ENCODE measurements at places on chromosomes 11 and 22.

GRCh38 chr11:47326198-47326597 is 26.3 kb downstream of the MYBPC3 start:
- no peak for DNase-seq

- no peak for DNase-seq
Measured at GRCh38 chr11:18449251-18449650, 6.4 kb upstream of the LDHAL6A start.

GRCh38 chr11:132772703-132773545 is 759.4 kb downstream of the OPCML start:
- no peak for DNase-seq

GRCh38 chr11:120385110-120385509 is 48.9 kb downstream of the ARHGEF12 start:
- DNase-seq: no peak

DNA sequence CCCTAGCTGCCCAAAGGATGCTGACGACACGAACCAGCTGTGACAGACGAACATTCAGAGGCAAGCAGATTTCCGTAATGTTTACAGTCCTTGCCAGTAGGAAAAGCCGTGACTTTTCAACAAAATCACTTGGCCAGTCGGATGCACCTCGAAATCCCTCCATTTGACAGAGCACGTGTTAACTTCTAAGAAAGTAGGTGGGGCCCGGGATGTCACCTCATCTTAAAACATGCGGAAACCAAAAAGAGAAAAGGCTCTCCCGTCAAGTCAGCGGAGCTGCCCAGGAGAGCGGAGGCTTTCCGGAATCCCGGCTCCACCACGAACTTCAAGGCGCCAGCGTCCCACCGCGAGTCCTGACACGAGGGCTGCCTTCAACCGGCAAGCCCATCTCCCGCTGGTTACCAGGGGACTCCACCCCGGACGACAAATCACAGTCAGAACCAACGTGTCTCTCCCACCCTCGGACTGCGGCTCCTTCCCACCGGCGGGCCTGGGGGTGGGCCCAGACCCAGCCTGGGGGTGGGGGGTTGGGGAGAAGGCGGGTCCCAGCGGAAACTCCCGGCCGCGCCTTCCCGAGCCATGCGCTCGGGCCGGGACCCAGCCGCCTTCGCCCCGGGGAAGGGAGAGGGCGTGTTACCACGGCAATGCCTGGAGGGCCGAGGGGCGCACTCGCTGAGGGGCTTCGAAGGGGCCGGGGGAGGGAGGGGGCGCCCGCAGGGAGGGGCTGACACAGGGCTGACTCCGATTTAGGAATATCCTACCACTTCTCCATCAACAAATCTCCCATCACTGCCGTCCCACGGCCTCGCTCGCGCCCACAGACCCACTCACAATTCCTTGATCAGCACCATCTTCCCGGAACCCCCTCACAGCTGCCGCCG is 475 bp downstream of the PITPNB start:
- peak; percentile 52 for DNase-seq

GRCh38 chr11:34585735-34586487 is 35.0 kb upstream of the EHF start:
- peak; percentile 70 for DNase-seq

DNA sequence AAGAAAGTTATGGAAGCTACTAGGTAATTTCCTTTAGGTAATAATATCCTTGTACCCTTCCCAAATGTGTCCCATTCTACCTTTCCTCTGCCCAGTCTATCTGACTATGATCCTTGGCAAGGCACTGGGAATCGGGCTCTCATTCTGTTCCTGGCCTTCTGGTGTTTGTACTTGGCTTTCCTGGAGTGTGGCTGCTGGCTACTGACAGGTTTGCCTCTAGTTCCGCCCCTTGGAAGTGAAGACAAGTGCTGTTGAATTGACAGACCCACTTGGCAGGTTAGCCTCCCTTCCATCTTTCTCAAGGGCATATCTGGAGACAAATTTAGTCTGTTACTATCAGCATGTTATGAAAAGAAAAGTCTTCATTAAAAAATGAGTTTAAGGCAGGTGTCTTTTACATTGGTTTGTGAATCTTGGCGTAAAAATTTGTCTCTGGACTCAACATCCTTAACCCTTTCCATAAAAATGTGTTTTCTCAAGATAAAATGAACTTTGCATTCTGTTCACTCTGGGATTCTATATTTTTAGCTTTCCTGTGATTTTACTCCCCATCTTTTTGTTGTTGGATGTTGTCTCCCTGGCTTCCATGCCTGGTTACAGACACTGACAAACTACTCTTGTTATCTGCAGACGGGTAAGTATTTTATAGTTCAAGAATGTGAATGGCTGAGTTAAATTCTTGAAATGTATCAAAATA is 287.4 kb upstream of the PDGFD start:
- DNase-seq: no peak

DNA sequence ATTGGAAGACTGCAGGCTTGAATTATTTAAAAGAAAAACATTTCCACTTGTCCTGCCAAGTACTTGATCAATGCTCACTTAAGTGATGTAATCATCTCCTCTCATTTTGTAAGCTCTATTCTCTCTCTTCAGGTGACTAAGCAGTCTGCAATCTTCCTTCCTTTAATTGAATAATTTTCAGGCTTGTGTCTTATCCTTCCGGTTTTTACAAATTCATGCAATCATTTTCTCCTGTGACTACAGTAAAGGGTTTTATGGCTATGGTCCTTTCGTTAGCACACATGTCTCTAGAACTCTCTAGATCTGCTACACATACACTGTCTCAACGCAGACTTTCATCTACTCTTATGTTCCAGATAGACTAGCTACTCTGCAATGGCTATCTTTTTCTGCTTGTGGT is 12.6 kb upstream of the UPB1 start:
- DNase-seq: peak; percentile 60

- DNase-seq: no peak
Measured at GRCh38 chr11:32597921-32598320, 14.3 kb downstream of the EIF3M start.

DNA sequence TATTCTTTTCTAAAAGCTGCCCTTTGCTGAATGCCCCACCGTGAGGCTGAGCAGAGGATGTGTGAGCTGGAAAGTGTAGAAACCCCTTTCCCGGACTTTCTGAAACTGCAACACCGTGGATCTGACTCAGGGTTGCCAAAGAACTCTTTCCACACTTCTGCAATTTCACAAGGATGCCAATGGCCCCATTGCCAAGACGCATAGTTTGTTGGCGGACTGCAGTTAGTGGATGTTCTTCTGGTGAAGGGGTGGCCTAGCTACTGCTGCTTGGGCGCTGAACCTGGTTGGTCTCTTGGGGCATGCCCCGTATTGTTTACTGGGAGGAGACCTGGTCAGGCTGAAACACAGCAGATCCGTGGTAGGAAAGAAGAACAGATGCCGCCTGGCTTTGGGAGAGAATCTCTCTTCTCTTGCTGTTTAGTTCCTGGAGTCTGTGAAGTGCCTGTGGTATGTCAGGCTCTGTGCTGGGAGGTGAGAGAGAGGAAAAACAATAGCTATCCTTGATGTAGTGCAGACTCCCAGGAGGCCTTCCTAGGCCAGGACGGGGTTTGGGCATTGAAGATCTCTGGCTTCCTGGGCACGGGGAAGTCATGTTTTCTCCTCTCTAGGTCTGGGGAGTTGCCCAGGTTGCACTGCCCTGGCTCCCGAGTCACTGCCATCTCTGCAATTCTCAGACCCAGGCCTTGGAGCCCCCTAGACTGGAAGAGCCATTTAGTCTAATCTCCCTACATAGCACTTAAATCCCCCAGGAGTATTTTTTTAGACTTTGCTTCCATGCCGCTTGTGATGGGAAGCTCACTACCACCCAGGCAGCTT is 26.9 kb downstream of the CD82 start:
- no peak for DNase-seq

- DNase-seq: peak; percentile 90
Measured at GRCh38 chr22:38802671-38803121, 8.8 kb upstream of the DNAL4 start.

GRCh38 chr11:121669422-121669821 is 216.7 kb upstream of the SORL1-AS1 start:
- DNase-seq: no peak

GRCh38 chr11:4087551-4087950 is 7.0 kb upstream of the RRM1 start:
- no peak for DNase-seq

GRCh38 chr11:130118165-130118564 is 41.4 kb upstream of the ST14 start:
- no peak for DNase-seq

DNA sequence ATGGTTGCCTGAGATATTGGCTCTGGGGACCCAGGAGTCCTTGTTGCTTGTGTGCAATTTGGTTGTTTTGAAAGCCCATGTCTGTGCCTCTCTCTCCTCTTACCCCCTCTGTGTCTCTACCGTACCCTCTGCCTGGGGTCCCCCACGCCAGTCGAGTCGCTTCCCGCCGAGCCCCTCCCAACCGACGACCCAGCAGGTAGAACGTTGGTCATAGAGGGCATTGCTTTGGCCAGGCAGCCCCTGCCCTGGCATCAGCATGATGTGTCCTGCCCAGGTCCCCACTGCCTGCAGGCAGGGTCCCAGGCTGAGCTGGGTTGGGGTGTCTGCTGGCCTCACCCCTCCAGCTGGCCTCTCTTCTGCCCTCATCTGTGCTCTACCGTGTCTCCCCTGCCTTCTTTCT is 35.0 kb downstream of the TREH start:
- no peak for DNase-seq

GRCh38 chr11:122723576-122723975 is 68.1 kb downstream of the UBASH3B start:
- no peak for DNase-seq

- no peak for DNase-seq
Measured at GRCh38 chr22:44331881-44332714, 19.3 kb upstream of the SHISAL1 start.

DNA sequence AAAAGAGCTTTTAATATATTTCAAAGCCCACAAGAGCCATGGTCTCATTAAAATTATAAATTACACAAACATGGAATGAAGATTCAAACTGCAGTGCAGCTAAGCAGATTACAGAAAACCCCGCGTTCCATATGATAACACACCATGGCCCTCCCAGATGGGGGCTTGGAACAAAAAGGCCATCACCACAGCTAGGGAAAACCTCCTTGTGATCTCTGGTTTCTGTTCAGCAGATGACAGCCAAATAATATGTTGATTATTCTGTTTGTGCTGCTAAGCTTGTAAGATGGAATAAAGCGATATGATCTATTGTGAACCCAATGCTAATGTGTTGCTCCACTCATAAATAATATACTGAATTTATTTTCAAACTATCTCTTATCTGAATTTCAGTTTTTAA is 28.5 kb downstream of the IMMP1L start:
- no peak for DNase-seq

DNA sequence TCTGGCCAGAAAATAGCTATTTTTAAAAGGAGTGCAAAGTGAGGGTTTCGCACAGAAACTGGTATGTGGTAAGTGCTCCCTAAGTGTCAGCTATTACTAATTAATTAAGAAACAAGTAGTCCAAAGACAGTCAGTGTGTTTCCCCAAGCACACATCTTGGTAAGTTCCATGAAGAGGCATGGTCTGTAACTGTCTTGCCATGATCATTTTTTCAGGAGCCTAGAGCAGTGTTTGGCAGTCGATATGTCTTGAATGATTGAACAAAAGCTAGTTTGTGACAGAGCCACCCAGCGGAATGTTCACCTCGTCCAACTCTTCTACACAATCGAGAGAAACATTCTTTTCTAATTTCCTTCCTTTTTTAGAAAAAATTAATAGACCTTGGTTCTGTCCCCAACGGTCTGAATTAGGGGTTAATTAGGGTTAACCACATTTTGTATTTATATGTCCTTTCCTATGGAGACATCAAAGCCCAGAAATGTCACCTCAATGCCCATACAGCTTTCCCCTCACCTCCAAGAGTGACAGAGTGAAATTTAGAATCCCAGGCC is 57.6 kb upstream of the FTH1 start:
- DNase-seq: no peak

- DNase-seq: no peak
Measured at GRCh38 chr11:109001585-109001984, 336.7 kb downstream of the DDX10 start.
